Ureter (tissue), 1 donor: ENCODE measurements at places on chromosomes 1 and 21. TPM values are rescaled to one million over a fixed set of nuclear protein-coding genes. Genes with fewer than 3 reads are reported as not detected.

GRCh38 chr1:7378346-7379130, 392.6 kb upstream of the VAMP3 start:
- peak; percentile 22 for DNase-seq

DNA sequence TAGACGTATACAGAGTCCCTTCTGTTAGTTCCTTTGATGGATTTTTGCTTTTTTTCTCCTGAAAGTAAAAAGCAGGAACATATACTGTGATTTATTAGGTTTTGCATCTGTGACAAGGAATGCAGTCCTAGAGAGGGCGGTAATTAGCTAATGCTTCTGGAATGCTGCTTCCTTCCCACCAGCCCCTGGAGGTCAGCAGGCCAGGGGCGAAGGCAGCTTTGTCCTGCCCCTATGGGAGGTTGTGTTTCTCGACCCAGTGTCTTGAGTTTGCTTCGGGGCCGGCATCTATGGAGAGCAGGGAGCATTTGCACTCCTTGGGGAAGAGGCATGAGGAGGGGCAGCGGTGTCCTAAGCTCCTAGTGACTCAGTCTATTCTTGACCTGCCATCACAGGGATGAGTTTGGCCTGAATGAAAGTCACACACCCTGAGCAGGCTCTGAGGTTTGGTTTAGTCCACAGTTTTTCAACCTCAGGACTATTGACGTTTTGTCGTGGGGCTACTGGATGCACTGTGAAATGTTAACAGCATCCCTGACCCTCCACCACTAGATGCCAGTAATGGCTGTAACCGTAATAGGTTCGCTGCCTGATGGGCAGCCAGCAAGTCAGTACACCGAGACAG, 85.0 kb upstream of the KCNJ15 start:
- no peak for DNase-seq

GRCh38 chr1:184827600-184828368, 73.1 kb upstream of the EDEM3 start:
- DNase-seq, result no peak

MIXL1 gene
- total RNA-seq, result 0.52 TPM

DNA sequence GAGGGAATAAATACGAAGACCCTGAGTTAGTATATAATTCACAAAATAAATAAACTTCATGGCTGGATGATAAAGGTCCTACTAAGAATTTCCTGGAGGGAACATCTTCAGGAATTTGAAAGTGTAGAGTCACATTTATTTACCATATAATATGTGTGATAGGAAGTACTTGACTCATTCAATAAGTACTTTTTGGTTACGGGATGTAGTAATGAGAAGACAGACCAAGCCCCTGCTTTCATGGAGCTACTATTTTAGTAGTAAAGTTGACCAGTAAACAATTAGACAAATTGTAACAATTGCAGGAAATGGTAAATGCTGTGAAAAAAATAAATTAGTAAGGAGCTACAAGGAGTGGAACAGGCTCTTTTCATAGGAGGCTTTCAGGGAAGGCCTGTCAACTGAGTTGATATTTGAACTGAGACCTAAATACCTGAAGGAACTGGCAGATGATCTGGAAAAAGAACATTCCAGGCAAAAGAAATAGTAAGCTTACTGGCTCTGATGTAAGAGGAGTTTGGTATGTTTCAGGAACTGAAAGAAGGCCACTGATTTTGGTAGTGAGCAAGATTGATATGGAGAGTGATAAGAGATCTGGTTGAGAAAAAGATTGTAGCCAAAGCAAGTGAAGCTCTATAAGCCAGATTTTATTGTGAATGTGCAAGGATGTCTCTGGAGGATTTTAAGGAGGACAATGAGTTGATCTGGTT, 36.2 kb downstream of the CAMSAP2 start:
- DNase-seq, result no peak

DNA sequence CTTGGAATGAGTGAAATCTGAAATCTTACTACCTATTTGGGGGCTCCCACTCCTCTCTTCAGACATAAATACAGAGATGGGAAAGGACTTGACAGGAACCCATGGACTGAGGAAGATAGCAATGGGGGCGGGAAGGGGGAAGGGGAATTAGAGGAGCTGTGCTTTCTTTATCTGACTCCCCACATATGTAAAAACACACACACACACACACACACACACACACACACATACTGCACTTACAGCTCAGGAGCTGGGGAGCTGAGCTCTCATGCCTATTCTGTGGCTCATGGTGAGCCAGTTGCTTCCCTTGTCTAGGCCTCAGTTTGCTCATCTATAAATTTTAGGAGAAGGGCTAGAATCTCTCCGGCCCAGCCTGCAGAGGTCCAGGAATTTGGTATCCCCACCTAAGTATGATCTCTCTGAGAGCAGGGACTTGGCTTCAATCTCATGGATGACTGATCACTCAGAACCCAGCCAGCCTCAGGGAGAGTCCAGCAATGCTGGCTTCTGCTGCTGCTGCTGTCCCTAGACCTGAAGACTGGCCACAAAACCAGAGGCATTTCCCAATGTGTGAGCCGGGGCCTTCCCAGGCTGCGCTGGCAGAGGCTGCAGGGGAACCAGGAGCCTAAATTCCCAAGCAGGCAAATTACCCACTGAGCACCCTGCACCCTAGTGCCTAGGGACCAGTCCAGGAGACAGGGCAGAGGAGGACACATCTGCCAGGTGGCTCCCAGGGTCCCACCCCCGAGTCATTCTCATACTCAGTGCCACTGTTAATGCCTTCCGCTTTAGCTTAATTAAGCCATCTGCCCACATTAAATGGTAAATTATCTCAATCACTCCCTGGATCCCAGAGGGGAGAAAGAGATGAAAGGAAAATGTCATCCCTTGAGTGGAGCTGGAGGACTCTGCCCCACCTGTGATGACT, 57.5 kb upstream of the RBM15 start:
- no peak for DNase-seq

- no peak for DNase-seq
Measured at GRCh38 chr1:101311146-101311920, 74.5 kb downstream of the S1PR1 start.

DNA sequence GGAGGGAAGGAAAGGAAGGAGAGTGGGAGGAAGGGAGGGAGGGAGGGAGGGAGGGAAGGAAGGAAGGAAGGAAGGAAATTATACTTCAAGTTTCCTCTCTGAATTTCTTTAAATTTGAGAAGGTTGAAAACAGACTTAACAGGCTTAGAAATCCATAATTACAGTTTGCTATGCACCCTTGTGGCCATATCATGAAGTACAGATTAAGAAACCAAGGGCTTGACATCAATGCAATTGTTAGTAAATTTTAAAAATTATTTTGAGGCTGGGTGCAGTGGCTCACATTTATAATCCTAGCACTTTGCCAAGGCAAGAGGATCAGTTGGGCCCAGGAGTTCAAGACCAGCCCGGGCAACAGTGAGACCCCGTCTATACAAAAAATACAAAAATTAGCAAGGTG, 14.4 kb downstream of the ANP32E start:
- no peak for DNase-seq

- DNase-seq, result no peak
Measured at GRCh38 chr21:35597750-35598339, 462.5 kb downstream of the SETD4 start.

SLC44A5 gene
- 0.29 TPM for total RNA-seq

BECN2 gene
- total RNA-seq, result not detected

DNA sequence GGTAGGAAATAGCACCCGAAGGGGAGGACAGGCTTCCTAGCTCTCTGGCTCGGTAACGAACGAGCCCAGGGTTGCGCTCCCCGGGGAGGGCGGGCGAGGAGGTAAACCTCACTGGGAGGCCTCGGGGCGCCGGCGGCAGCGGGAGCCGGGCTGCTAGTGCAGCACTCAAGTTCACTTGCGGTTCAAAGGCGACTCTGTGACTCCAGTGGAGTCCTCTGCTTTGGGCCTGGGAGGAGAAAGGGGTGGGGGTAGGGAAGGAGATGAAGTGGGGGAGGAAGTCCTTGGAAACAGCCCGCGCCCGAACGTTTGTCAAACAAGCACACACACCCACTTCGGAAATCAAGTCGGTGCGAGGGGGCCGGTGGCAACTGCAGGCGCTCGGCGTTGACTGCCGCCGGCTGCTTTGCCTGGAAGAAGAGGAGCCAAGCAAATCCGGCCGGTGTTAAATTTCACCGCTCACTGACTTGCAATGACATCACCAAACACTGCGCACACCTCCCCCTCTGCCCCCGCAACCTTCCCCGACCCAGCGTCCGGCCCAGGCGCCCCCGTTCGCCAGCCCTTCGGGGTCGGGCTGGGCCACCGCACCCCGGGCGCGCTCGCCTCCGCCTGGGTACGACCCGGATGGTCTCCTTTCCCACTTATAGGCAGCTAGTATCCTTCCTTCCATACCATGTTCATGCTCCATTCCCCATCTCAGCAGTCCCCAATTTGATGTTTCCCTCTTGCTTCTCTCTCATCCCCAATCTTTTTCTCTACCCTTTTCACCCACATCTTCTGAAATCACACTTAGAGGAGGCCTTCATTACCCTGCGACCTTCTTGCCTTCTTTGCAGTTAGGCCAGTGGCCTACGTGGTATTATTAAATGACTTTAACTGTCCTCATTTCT, at the start of gene COL24A1:
TSS of gene COL24A1 (minus strand) at position 207 of the 890 bp plus-strand sequence. CDS start 376 bp downstream, outside the sequence.
- DNase-seq, result peak; percentile 50

DNA sequence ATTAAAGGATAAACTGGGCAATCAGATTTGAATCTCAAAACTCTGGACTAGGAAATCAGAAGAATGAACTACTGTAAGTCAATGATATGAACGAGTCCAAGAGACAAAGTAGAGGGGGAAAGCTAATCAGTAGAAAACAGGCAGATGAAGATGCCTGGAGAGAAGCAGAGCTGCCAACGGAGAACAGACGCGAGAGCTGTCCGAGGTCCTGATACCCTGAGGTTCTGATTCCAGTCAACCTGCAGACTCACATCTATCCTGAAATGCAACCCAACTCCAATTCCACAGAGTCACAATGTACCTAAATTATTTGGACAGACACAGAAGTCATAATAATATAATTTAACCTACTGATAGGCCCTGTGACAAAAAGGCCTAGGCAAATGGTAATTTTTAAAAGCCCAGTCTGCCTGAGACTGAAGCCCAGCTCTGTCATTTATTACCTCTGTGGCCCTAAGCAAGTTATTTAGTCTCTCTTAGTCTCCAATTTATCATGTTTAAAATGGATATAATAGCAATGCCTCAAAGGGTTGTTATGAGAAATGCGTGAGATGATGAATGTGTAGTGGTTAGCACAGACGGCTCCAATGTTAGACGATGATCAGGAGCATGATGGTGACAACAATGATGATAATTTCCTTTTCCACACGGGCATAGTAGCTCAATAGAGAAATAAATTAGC, 33.4 kb downstream of the RGS7 start:
- no peak for DNase-seq

DNA sequence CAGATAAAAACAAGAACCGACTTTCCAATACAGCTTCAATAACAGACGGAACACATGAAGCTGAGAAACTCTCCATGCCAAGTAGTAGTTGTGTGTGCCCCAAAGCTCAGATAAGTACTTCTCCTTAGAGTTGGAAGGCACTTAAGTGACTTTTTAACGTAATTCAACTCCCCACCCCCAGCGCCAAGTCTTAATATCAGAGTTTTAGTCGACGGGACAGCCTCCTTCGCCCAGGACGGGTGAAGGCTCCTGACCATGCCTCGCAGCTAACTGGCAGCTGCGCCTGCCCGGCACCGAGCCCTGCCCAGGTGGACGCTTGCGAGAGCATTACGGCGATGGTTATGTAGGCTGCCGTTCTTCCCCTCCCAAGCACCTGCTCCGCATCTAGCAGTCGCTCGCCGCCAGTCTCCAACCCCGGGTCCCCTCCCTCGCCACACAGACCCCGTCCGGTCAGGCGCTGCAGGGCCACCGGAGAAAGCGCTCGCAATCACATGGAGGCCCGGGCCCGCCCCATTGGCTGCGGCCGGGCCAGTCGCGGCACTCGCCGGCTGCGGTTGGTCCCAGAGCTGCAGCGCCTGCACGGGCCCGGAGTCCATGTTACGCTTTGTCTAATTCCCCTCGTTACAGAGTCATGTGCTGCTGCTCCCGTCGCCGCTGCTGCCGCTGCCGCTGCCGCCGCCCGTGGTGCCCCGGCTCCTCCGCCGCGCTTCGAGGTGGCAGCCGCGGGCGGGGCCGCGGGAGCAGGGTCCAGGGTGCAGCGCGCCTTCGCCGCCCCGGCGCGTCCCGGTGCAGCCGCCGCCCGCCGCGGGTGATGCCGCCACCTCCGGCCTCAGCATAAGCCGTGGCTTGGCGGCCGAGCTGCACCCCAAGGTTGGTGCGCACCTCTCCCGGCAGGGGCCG, at the start of gene LRRC8D:
TSS of gene LRRC8D (plus strand) at position 611 of the 900 bp plus-strand sequence. CDS start 112,037 bp downstream, outside the sequence.
- peak; percentile 80 for DNase-seq

TRIM67 gene
- not detected for total RNA-seq

DNA sequence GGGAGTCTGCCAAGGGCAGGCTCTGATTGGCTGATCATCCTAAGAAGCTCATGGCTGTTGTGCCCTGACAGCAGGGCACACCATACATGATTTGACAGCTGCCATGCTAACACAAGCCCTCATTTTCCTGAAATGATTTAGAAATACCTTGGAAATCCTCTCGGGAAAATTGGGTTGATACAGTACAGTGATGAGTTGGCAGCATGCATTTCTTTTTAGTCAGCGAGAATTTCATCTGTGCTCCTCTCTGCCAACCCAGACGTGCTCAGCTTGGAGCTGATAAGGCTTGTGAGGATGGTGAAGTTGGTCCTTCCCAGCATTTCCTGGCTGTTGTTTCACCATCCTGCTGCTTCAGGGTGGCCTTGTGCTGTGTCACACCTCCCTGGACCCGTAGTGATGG, 22.6 kb upstream of the KCNQ4 start:
- DNase-seq, result no peak

ICOSLG gene
- 3.0 TPM for total RNA-seq

SPRR1A gene
- total RNA-seq, result 13.8 TPM

DNA sequence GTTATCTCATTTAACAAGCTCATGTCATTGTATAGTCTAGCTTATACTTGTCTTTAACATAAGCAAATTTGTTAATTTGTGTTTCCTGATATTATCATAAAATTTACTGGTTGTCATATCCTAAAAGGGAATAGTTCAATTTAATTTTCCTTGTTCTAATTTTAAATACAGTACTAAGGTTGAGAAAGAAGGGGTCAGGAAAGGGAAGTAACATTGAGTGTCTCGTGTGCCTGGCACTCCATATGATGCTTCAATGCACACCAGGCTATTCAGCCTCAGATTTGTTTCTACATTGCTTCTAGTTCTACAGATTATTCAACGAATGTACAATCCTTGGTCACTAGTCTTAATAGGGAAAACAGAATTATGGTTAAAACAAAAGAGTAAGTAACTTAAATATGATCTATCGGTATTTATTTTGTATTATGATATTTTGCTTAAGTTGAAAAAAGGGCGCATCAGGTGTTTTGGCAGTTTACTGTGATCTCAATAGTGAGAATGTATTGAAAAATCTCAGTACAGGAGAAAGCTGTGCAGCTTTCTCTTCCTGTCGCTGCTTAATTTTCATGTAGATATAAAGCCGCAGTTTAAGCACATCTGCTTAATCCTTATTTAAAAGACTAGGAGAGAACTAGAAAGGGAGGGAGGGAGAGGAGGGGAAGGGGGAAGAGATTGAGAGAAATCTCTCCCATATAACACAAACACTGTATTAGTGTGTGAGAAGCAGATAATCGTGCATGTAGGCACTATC, 13.0 kb downstream of the PTPRC start:
- no peak for DNase-seq

CASQ1 gene
- 10.5 TPM for total RNA-seq

DNA sequence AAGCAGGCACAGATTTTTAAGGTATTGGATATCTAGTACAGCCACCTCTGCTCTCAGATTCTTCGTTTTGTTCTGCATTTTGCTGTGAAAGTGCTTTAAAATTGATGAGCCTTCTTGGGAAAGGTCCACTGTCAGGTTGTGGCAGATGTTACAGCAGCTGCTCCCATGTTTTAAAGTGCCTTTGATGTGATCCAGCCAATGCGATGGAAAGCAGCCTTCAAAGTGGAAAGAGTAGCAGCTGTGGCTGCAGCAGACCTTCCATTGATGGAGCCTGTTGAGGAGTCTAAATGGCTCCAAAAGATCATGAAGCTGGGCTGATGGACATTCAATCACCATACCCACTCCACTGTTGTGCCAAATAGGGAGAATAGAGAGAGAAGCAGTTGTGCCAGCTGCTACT, 816.9 kb downstream of the PLA2G4A start:
- no peak for DNase-seq
